ENCODE measurements at places on chromosomes 4 and X. TPM values are rescaled to one million over a fixed set of nuclear protein-coding genes. Genes with fewer than 3 reads are reported as not detected.

DNA sequence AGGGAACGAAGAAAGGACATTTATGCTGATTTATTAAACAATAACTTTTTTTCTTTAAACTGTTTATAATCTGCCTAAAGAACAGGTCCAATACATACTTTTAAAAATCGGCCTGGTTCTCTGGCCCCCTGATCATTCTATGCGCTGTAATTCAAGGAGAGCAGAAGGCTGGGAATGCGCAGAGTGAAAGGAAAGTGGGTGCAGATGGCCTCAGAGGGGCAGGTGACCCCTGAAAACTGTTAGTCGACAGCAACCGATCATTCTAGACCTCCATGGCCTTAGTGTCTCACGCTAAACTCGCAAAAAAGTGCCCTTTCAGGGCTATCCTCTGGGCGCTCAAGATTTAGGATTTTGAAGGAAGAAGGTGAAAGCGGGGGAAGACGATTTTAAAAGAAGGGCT is 2.2 kb downstream of the PDE5A start:
- no peaks in the 10 kb centered on the region for H3K27me3 ChIP-seq
- H3K27ac ChIP-seq: no peak overlapping the region
- no peaks in the 10 kb centered on the region for H3K4me1 ChIP-seq
- DNase-seq: no peak
- H3K4me3 ChIP-seq: peak overlapping the region; percentile 86

DNA sequence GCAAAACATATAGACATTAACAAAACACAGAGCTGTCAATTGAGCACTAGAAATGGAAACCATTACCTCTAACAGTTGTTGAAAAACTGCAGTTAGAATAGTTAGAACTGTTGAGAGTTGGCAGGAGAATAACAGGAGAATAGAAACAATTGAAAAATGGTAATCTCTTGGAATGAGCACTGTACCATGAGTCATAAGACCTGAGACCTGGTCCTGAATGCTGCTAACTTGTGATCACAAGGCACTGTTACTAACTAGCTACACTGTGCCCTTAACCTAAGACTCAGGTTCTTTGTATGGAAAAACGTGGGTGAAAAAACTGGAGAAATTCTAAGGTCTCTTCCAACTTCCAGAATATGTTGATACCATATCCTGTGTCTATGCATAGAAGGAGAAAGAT is 29.3 kb downstream of the FAM114A1 start:
- H3K4me3 ChIP-seq: no peak overlapping the region
- no peaks in the 10 kb centered on the region for H3K4me1 ChIP-seq
- no peak for DNase-seq
- H3K27me3 ChIP-seq: no peaks in the 10 kb centered on the region

DNA sequence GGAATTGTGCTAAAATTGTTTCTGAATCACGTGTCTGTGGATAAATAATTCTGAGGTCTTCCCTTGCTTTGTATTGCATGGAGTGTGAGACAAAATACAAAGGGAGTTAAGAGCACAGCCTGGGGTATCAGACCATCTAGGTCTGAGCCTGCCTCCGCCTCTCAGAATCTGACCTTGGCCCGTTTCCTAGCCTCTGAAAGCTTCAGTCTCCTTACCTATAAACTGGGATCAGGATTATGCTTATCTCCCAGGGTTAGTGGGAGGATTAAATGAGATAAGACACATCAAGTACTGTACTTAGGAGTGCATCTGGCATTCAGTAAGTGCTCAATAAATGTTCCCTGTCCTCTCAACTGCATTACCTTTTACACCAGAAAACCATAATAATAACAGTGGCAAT is 140.6 kb upstream of the TENM3 start:
- H3K4me1 ChIP-seq: no peaks in the 10 kb centered on the region
- H3K36me3 ChIP-seq: no peaks in the 10 kb centered on the region
- H3K27ac ChIP-seq: no peak overlapping the region
- no peak overlapping the region for H3K4me3 ChIP-seq
- DNase-seq: no peak

GRCh38 chrX:22467571-22467970 is 194.9 kb downstream of the CBLL2 start:
- H3K4me3 ChIP-seq: no peak overlapping the region
- DNase-seq: no peak
- H3K27ac ChIP-seq: no peak overlapping the region
- H3K4me1 ChIP-seq: no peaks in the 10 kb centered on the region
- H3K36me3 ChIP-seq: no peaks in the 10 kb centered on the region

DNA sequence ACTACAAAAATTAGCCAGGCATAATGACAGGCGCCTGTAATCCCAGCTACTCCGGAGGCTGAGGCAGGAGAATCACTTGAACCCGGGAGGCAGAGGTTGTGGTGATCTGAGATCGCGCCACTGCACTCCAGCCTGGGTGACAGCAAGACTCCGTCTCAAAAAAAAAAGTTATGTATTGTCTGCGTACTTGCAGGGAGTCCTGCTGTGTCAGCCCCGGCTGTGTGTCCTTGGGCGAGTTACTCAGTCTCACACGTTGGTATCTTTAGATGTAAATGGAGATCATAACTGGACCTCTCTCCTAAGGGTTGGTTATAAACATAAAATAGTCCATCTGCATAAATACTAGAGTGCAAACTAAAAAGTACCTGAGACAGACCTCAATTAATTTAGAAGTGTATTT is 22.7 kb upstream of the TBC1D14 start:
- H3K27ac ChIP-seq: no peak overlapping the region
- H3K36me3 ChIP-seq: peaks cover 12% of the 10 kb centered on the region
- H3K27me3 ChIP-seq: no peaks in the 10 kb centered on the region
- H3K4me1 ChIP-seq: no peaks in the 10 kb centered on the region
- no peak overlapping the region for H3K4me3 ChIP-seq

DNA sequence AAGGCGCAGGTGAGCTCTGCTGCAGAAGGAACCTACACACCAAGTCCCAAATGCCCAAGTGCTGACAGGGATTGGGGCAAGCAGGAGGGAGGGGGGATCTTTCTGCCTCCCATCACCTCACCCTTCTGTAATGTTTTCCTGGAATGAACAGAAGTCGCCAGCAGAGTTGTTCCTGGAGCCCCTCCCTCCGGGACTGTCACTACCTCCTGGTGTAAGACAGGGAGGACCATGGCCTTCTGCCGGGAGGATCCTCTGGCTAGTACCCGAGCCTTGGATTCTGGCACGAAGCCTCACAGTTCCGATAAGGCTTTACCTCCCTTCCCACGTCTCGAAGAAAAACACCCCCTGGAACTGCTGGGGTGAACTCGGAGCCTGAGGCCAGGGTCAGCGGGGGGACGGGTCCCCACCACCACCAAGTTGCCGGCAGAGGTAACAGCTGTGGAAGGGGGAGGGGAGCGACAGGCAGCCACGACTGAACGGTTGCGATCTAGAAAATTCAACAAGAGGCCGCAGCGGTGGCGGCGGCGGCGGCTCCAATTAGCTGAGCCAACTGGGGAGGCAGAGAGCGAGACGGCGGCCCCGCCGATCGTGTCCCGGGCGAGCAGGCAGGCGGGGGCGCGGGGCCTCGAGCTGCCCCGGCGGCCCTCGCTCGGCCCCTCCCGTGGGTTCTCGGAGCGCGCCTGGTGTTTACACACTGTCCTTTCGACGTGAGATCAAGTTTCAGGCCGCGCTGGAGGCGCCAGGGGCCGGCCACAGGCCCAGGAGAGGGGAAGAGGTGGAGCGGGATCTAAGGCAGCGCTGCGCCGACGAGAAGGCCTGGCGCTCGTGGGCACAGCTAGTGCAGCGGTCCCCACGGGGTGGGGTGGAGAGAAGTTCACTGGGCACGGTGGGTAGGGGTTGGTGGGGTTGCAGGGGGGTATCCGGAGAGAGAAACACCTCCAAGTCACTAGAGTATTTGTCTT is 53.7 kb upstream of the BCOR start:
- H3K27me3 ChIP-seq: peaks cover 67% of the 10 kb centered on the region
- H3K27ac ChIP-seq: no peak overlapping the region
- H3K4me3 ChIP-seq: peak overlapping the region; percentile 51
- DNase-seq: peak; percentile 50

The CT45A10 gene
- not detected for total RNA-seq

The NSG1 gene
- total RNA-seq: 9.3 TPM

The TKTL2 gene
- not detected for total RNA-seq

The DGAT2L6 gene
- not detected for total RNA-seq

The PNMA6A gene
- 8.0 TPM for total RNA-seq

The SLC35A2 gene
- 32.9 TPM for total RNA-seq
